ENCODE measurements at places on chromosomes 2 and 18.

- DNase-seq, result peak; percentile 62
Measured at GRCh38 chr2:79511320-79511951, 1.4 kb upstream of the CTNNA2 start.

- DNase-seq, result no peak
Measured at GRCh38 chr18:41593171-41593675, 361.8 kb upstream of the PIK3C3 start.

GRCh38 chr2:31980674-31981356 is 30.0 kb downstream of the MEMO1 start:
- no peak for DNase-seq

DNA sequence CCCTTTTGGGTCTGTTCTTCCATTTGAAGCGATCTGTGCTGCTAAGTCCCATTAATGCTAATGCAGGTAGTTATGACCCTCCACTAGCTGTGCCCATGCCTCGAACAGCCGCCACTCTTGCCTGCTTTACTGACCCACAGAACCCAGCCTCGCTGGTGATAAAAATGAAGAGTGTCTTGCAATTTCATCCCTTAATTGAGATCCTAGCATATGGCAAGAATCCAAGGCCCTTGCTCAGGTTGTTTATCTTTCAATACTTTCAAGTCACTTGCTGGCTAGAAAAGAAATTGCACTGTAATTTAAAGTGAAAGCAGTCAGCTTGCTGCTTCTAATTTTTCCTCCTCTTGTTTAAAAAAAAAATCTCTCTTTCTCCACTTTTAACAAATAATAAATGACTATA is 73.6 kb downstream of the ZNF521 start:
- no peak for DNase-seq

GRCh38 chr2:186445506-186445905 is 40.6 kb upstream of the ZC3H15 start:
- DNase-seq, result no peak

- no peak for DNase-seq
Measured at GRCh38 chr2:211093743-211094303, 537.4 kb downstream of the CPS1 start.

DNA sequence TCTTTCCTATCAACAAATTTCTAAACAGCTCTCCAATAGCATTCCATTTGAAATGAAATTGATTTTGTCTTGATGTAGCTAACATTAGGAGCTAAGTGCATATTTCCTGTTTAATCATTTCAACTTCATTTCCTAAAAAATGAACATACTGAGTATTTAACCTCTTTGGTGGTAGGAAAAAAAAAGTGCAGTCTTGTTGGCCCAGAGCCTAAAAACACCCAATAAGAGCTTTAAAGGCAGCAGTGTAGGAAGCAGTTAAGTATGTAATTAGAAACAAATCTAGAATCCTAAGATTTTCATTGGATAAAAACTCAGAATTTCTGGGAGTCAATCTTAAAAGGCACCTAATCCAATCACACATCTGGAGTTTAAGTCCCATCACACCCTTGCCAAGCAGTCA is 71.0 kb upstream of the RBMS1 start:
- DNase-seq, result no peak

DNA sequence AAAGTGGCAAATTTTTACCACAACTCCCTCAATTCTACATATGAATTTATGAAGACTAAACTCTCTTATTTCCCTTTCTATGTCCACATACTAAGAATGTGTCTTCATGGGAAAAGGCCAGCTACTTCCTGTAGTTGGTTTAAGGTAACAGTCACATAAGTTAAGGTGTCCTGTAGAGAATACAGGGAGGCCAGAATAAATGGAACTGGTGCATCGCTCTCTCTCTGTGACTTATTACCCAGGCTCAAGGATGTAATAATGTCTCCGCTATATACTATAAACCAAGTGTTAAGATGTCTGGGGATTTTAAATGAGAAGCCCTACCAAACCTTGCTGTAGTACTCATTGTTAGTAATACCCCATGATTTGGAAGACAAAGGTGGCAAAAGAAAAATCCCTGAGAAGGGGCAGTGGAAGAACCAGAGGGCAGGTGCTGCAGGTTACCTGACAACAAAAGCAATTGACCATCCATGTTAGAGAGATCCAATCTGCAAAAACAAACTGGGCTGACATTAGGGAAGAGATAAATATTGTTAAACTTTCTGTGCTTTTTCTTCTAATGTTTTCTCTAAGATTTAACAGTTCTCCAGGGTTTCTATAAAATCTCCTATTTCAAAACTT is 372.8 kb downstream of the TMX3 start:
- DNase-seq, result no peak

DNA sequence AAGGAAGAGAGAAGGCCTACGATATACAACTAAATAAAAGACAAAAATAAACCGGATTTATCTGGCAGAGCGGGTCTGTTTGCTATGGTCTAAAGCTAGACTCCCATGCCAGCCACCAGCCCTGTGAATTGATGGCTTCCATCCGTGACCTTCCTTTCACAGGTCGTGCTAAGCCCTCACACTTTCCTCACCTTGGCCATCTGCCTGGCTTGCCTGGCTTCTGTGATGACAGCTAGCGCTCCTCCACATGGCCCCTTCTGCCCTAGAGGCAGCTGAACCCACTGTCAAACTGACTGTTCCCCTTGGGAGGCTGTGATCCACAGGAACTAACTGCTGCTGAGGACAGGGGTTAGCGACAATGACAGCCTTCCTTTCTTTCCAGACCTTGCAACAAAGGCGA is 32.5 kb downstream of the GAREM1 start:
- no peak for DNase-seq

DNA sequence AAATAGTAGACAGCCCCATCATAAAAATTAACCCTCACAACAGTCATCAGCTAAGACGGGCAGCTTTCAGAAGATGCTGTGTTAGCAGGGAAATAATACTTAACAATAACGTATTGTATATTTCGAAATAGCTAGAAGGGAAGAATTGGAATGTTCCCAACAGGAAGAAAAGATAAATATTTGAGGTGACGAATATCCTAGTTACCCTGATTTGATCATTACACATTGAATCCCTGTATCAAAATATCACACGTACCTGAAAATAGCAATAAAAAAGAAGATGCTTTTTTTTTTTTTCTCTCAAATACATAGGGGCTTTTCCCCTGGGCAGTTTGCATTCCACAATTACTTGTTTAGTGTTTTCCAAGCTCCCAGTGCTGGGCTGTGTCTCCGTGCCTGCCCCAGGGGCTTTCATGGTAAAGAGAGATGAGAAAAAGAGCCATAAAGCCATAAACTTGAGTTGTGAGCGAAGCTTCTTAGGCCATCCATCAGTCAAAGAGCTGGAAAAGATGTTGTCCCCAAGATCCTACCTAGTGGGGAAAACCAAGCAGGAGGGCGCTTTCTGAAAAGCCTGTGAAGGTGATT is 183.0 kb upstream of the REV1 start:
- no peak for DNase-seq

DNA sequence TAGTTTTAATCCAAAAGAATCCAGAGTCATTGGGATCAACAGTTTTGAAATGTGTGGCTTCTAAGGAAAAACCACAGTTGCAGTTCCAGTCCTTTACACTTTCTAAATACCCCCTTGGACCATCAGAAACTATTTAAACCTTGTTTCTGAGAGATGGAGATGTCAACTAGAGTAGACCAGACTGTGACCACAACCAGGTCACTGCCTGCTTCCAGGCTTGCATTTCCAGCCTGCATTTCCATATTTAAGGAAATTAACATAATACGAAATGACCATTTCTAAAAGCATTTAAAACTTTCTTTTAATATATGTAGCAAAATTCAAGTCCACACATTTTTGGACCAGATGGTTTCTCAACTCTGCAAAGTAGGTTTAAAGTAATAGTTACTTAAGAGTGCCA is 38.4 kb downstream of the ADD2 start:
- no peak for DNase-seq

- DNase-seq, result peak; percentile 50
Measured at GRCh38 chr2:64454386-64455332, 697 bp downstream of the LGALSL start.

GRCh38 chr2:70978341-70979179 is at the start of gene ANKRD53:
ANKRD53 (plus strand) TSS chr2:70978630; CDS start chr2:70978646, 16 bp downstream.
- DNase-seq, result peak; percentile 75

DNA sequence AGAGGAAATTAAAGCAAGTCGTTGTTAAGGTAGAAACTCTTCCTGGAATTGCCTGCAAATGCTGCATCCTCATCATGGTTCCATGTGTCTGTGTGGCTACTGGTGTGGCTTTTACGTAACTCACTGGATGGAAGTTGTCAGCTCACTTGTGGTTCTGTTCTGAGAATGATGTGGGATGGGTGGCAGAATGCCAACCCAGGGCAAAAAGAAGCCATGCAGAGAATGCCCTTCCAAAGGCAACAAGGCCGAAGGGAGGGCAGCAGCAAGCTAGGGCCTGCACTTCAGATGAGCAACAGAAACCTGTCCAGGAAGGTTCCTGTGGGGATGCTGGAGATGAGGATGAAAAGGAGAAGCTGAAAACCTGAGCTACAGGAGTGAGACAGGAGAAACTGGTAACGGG is 10.4 kb upstream of the NAPG start:
- DNase-seq, result no peak

GRCh38 chr18:67475673-67476072 is 40.8 kb downstream of the DSEL start:
- no peak for DNase-seq

All from progenitor cell of endocrine pancreas (in vitro differentiated cells).